RWPE1 (cell line): ENCODE measurements at places on chromosomes 13 and 19.

- DNase-seq = no peak
These were observed 913.1 kb downstream of the OLFM4 start for GRCh38 chr13:53941588-53942190.

DNA sequence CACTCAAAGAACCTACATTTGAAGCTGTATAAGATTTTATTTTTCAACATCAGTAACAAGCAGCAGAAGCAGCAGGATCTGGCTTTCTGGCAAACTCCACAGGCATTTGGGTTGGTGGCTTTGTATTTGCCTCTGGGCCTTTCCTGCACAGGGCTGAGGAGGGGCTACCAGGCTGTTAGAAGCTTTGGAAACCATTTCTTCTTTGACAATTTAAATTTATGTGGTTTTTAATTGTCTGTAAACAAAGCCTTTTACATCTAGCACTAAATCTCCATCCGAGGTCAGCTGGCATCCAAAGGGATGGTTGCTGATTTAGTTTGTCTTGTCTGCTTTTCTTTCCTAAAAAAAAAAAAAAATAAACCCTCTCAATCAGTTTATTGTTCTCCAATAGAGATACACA is 127.5 kb upstream of the OBI1 start:
- no peak for DNase-seq

GRCh38 chr19:2983351-2984214 is 6.2 kb downstream of the TLE6 start:
- DNase-seq = peak; percentile 71

GRCh38 chr19:34201133-34201532 is 28.8 kb downstream of the LSM14A start:
- DNase-seq = no peak

GRCh38 chr13:69947582-69947981 is 160.0 kb upstream of the ATXN8OS start:
- no peak for DNase-seq

GRCh38 chr19:29495901-29496441 is 29.8 kb upstream of the VSTM2B start:
- no peak for DNase-seq

GRCh38 chr19:21321134-21321533 is 8.1 kb downstream of the ZNF708 start:
- DNase-seq = no peak

GRCh38 chr19:28948566-28948965 is 264.4 kb downstream of the UQCRFS1 start:
- DNase-seq = no peak

DNA sequence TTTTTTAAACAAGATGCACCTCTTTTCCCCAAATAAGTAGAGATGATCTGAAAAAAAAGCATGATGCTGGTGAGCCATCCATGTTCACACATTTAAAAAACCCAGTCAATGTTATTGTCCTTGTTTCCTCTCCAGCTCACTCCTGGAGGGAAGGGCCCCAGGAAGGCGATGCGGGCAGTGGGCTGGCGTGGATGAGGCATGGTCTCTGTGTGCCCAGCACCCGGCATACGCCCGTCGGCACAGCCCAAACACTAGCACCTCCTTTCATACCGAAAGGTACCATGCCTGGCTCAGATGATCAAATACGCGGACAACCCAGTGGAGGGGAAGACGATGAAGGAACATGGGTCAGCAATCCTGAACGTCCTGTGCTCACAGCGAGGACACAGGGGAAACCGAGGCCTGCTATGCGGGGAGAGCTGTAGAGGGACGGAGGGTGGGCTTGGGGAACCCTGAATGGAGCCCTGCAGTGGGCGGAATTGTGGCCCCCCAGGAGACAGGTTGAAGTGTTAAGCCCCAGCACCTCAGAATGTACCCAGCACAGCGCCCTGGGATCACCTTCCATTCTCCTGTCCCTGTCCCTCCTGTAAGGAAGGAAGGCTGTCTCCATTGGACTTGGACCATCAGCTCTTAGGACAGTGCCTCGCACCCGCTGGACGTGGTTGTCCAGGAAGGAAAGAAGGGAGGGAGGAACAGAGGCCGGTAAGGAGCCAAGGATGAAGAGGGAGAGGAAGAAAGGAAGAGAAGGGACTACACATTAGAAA is 49.4 kb downstream of the SOX1 start:
- DNase-seq = no peak

- DNase-seq = no peak
These were observed 276.0 kb downstream of the FOXO1 start for GRCh38 chr13:40390401-40390916.
